Activated naive CD8-positive, alpha-beta T cell treated with anti-CD3 and anti-CD28 coated beads, Interleukin-2, amount 10 ng/mL, durations not matched to agents 7 days and 5 days (primary cell): ENCODE measurements at places on chromosomes 12 and 14. TPM values are rescaled to one million over a fixed set of nuclear protein-coding genes. Genes with fewer than 3 reads are reported as not detected.

GRCh38 chr12:75606151-75606550, 94.7 kb upstream of the KRR1 start:
- no peak overlapping the region for H3K27ac ChIP-seq
- DNase-seq, result no peak
- no peaks in the 10 kb centered on the region for H3K36me3 ChIP-seq
- no peaks in the 10 kb centered on the region for H3K4me1 ChIP-seq

DNA sequence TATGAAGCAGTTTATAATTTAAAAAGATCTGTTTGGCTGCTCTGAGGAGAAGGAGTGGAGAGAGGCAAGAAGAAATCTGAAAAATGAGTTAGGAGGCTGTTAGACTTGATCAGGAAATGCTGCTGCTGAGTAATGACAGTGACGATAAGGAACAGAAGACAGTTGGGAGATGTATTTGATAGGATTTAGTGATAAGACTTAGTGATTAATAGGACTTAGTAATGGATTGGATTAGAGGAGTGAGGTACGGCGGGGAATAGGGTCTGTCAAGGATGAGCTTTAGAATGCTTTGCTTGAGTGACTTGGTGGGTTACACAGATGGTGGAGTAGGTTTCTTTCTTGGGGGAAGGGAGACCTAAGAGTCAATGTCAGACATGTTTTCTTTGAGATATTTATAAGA, 31.7 kb downstream of the UNC79 start:
- H3K4me3 ChIP-seq, result no peak overlapping the region
- DNase-seq, result no peak
- H3K27me3 ChIP-seq, result no peaks in the 10 kb centered on the region
- no peak overlapping the region for H3K27ac ChIP-seq
- H3K36me3 ChIP-seq, result no peaks in the 10 kb centered on the region

GRCh38 chr12:79451978-79452377, 238.8 kb downstream of the PAWR start:
- H3K4me1 ChIP-seq, result no peaks in the 10 kb centered on the region
- no peak for DNase-seq
- no peaks in the 10 kb centered on the region for H3K27me3 ChIP-seq
- no peak overlapping the region for H3K27ac ChIP-seq
- no peak overlapping the region for H3K4me3 ChIP-seq

DNA sequence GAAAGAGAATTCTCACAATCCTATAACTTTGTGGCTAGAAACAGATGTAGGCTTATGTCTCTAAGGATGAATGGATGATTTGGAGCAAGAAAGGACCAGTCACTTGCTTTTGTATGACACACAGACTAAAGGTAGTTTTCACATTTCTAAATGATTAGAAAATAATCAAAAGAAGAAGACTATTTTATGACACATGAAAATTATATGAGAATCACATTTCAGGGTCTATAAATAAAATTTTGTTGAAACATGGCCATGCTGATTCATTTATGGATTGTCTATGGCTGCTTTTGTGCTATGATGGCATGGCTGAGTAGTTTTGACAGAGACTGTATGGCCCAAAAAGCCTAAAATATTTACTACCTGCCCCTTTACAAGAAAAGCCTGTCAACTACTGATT, 49.4 kb upstream of the FRMD6 start:
- no peak overlapping the region for H3K4me3 ChIP-seq
- no peaks in the 10 kb centered on the region for H3K36me3 ChIP-seq
- H3K27ac ChIP-seq, result no peak overlapping the region
- no peak for DNase-seq
- peaks cover 2% of the 10 kb centered on the region for H3K4me1 ChIP-seq

The ABCC9 gene
- total RNA-seq, result not detected

DNA sequence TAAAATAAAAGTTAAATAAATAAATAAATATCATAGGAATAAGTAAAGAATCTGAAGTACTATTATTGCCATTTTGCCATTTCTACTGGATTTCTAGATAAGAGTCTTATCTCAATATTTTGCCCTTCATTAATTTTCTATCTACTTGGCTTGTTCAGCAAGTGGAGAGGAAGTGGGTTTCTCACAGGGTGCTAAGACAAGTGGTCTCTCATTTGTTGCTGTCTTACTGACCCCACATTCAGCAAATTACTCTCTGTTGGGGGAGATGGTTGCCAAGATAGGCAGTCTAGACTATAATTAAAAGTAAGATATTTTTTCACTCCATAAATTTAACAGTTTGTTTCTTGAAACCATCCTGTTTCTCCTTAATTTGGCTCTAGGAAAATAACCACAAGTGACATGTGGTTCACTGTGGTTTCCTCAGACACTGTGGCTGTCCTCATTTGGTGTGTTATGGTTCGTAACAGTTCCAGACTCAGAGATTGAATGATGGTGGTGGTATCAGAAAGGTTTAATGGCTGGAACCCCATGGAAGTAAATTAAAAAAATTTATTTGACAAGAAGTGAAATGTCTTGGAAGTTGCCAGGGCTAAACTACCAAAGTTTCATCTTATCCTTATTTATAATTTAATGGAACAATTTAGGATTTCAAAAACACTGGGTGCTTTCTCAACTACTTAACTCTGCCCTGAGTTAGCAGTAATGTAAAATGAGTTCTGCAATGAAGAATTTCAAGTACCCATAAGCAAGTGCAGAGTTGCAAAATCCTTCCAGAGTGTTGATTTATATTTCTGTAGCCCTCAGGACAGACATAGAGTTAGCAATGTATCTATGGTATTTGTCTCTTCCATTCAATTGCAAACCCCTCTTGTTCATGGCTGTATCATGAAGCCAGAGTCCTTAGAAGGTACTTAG, 214.8 kb downstream of the MSRB3 start:
- H3K27ac ChIP-seq, result no peak overlapping the region
- peaks cover 7% of the 10 kb centered on the region for H3K4me1 ChIP-seq
- H3K4me3 ChIP-seq, result no peak overlapping the region
- no peaks in the 10 kb centered on the region for H3K36me3 ChIP-seq
- peaks cover 8% of the 10 kb centered on the region for H3K27me3 ChIP-seq
- DNase-seq, result no peak

DNA sequence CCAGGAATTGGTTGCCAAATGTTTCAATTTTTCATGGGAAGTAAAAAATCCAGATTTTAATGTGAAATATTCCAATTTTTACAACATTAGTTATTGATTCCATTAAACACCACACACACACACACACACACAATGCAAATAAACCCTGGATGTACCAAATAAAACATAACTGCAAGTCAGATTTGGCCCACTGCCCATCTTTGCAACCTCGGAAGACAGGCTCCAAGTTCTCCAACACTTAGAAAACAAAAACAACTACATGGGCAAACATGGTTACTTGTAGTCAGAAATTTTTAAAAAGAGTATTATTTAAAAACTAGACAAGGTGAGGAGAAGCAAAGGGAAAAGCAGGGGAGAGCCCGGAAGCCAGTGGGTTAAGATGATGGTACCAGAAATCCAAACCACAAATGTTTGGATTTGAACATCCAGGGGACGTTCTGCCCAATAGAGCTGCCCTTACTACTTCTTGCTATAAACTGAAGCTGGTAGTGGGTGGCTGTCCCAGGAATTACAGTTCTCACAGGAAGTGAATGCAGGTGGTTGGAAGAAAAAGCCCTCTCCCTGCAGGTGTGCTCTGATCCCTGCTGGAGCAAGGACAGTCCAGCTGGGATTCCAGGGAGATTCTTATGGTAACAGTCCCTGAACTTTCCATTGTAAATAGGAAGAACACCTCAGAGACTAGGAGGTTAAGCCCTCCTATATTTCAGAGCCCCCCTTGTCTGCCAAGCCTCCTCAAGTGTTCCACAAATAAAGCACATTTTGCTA, 111.7 kb downstream of the SLC25A21 start:
- no peak for DNase-seq
- no peaks in the 10 kb centered on the region for H3K4me1 ChIP-seq
- H3K36me3 ChIP-seq, result no peaks in the 10 kb centered on the region
- H3K27ac ChIP-seq, result no peak overlapping the region
- no peaks in the 10 kb centered on the region for H3K27me3 ChIP-seq

DNA sequence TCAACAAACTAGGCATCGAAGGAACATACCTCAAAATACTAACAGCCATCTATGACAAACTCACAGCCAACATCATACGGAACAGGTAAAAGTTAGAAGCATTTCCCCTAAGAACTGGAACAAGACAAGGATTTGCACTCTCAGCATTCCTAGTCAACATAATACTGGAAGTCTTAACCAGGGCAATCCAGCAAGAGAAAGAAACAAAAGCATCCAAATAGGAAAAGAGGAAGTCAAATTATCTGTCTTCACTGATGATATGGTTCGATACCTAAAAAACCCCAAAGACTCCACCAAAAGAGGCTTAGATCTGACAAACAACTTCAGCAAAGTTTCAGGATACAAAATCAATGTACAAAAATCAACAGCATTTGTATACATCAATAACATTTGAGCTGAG, 32.5 kb downstream of the CCDC38 start:
- no peak for DNase-seq
- no peaks in the 10 kb centered on the region for H3K36me3 ChIP-seq
- H3K27me3 ChIP-seq, result peaks cover 35% of the 10 kb centered on the region
- H3K4me1 ChIP-seq, result no peaks in the 10 kb centered on the region
- H3K27ac ChIP-seq, result no peak overlapping the region

DNA sequence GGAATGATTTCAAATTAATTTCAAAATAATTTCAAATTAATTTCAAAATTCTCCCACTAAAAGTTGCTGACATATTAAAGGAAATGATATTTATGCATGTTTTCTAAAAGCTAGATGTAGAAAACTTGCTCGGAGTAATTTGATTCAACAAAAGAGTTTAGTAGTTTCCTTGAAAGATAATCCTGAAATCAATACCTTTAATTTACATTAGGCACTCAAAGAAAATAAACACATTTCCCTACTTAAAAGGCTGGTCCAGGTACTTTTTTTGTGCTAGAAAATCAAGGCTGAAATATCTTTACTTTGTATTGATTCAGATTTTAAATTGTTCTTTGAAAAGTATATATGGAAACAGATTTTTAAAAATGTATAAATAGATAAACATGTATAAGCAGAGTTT, 370.5 kb downstream of the RAD51B start:
- H3K36me3 ChIP-seq, result peaks cover 8% of the 10 kb centered on the region
- H3K27ac ChIP-seq, result no peak overlapping the region
- H3K4me1 ChIP-seq, result peaks cover 5% of the 10 kb centered on the region

DNA sequence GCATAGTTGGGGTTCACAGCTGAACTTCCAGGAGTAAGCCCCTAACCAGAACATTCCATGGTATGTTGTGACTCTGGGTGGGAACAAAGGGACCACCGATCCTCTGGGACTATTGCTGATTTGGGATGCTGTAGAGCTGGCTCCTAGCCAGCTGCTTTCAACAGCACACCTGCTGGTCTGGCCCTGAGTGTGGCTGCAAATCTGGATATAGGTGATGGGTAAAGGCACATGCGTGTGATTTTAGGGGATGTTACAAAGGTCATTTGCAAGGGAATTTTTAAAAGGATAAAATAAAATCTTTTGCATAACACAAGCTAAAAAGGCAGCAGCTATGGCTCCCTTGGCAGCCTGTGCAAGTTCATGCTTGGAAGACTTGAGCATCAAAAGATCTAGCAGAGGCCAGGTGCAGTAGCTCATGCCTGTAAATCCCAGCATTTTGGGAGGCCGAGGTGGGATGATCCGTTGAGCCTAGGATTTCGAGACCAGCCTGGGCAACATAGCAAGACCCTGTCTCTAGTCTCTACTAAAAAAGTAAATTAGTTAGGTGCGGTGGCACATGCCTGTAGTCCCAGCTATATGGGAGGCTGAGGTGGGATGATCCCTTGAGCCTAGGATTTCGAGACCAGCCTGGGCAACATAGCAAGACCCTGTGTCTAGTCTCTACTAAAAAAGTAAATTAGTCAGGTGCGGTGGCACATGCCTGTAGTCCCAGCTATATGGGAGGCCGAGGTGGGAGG, 1.6 kb downstream of the ALDH2 start:
- no peak overlapping the region for H3K4me3 ChIP-seq
- peaks cover 10% of the 10 kb centered on the region for H3K4me1 ChIP-seq
- H3K27ac ChIP-seq, result no peak overlapping the region
- DNase-seq, result no peak

The INHBC gene
- 0.14 TPM for total RNA-seq

- H3K36me3 ChIP-seq, result peaks cover 1% of the 10 kb centered on the region
- H3K4me3 ChIP-seq, result no peak overlapping the region
These were observed 576.1 kb downstream of the ALG10 start for GRCh38 chr12:34598352-34598827.

- H3K4me3 ChIP-seq, result no peak overlapping the region
- no peaks in the 10 kb centered on the region for H3K36me3 ChIP-seq
- H3K4me1 ChIP-seq, result no peaks in the 10 kb centered on the region
- H3K27me3 ChIP-seq, result no peaks in the 10 kb centered on the region
- no peak for DNase-seq
These were observed 189.7 kb downstream of the BCAT1 start for GRCh38 chr12:24759155-24759554.

GRCh38 chr12:55720894-55721444, 776 bp downstream of the RDH5 start:
- DNase-seq, result no peak
- H3K27ac ChIP-seq, result no peak overlapping the region
- no peaks in the 10 kb centered on the region for H3K27me3 ChIP-seq
- peaks cover 47% of the 10 kb centered on the region for H3K4me1 ChIP-seq
- H3K36me3 ChIP-seq, result peaks cover 22% of the 10 kb centered on the region

DNA sequence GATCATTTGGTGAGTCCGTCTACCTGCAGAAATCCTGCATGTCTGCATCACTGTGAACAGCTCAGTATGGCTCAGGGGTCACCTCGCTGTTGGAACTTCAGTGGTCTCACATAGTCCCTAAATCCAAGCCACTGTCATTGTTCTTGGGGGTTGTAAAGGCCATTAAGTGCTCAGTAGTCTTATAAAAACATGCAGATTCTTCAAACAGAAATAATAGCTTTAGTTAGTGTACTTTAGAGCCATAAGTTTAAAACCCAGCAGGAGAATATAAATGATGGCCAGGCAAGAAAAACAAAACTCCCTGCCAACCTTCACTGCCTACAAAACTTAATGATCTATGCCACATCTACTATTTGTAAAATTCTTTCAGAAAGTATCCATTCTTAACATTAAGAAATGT, 396.3 kb downstream of the SYT1 start:
- no peak overlapping the region for H3K4me3 ChIP-seq
- no peaks in the 10 kb centered on the region for H3K4me1 ChIP-seq
- no peak for DNase-seq
- no peak overlapping the region for H3K27ac ChIP-seq
- H3K36me3 ChIP-seq, result no peaks in the 10 kb centered on the region

DNA sequence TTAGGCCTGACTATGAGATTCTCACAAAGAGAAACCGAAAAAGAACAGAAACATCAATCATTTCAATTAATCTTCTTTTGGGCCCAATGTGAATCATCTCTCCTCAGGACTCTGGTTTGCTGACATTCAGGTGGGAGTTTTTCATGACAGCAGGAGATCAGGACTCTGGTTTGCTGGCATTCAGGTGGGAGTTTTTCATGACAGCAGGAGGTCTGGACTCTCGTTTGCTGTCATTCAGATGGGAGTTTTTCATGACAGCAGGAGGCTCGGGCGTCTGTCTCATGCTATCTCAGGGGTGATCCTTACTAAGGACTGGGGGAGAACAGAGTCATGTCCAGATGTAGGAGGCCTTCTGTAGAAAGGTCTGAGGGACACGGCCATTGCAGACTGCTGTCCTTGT, 40.1 kb upstream of the PARP11 start:
- no peak for DNase-seq
- no peaks in the 10 kb centered on the region for H3K27me3 ChIP-seq
- peaks cover 28% of the 10 kb centered on the region for H3K36me3 ChIP-seq
- no peak overlapping the region for H3K27ac ChIP-seq
- no peak overlapping the region for H3K4me3 ChIP-seq
